Activated CD4-positive, alpha-beta T cell treated with anti-CD3 and anti-CD28 coated beads for 36 hours (primary cell): ENCODE measurements at places on chromosomes 5 and 9. TPM values are rescaled to one million over a fixed set of nuclear protein-coding genes. Genes with fewer than 3 reads are reported as not detected.
A peak's percentile ranks its signal among the peaks of the same experiment; 100 is the strongest.

Gene ITK
- total RNA-seq = 249 TPM

- H3K36me3 ChIP-seq = peaks cover 50% of the 10 kb centered on the region
- DNase-seq = no peak
- H3K4me3 ChIP-seq = no peak overlapping the region
- peaks cover 34% of the 10 kb centered on the region for H3K4me1 ChIP-seq
- no peaks in the 10 kb centered on the region for H3K27me3 ChIP-seq
- H3K27ac ChIP-seq = no peak overlapping the region
Observed at GRCh38 chr9:36576866-36577265, 4.2 kb downstream of the MELK start.

DNA sequence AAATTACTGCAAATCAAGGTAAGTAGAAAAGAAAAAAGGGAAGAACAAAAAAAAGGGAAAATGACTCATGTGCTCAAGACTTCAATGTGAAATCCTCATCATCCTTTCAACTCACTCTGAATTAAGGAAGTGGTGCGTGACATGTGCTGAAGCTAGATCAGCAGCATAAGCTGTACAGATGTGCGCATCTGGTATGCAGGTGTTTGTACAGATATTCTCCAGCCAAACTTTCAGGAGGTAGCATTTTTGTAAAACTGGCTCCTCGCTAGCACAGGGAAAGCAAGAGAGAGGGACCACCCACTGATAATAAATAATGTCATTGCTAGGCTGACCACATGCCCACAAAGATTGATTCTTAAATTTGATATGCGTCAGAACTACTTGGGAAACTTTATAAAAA lies 253.9 kb upstream of the RGMB start:
- DNase-seq = no peak
- peaks cover 2% of the 10 kb centered on the region for H3K27me3 ChIP-seq
- H3K27ac ChIP-seq = no peak overlapping the region
- no peaks in the 10 kb centered on the region for H3K4me1 ChIP-seq
- no peak overlapping the region for H3K4me3 ChIP-seq

- H3K36me3 ChIP-seq = peaks cover 32% of the 10 kb centered on the region
- no peak for DNase-seq
- H3K27ac ChIP-seq = peak overlapping the region; percentile 97
- H3K4me3 ChIP-seq = peak overlapping the region; percentile 89
Observed at GRCh38 chr9:92324431-92324830, 719 bp downstream of the NOL8 start.

DNA sequence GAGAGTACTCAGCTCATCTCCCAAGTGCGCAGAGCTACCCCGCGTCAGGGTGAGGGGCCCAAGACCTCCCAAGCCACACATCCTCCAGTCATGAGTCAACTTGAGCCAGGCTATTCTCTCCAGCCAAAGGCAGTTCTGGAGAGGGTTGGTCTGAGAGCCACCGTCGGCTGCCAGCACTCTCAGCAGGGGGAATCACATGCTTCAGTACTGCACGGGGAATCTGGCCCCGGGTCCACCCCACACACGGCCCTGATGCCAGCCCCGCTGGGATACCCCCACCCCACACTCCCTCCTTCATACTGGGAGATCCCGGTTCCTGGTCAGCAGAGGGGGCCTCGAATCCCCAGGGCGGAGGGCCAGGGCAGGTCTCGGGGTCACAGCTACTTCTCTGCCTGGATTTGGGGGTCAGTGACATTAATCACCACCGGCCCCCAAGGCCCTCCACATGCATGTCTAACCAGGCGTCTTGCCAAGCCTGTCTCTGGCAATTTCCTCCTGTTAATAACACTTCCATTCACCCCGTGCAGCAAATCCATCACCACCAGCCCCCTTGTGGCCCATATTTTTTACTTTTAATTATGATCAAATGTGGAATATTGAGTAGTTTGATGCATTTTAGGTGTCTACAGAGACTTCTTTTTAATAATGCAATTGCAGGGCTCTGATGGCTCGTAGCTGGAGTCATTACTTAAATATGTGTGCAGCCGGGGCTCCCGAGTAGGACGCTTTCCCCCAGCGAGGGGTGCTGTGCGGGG lies 102.9 kb upstream of the PPP1R26 start:
- no peak overlapping the region for H3K4me3 ChIP-seq
- no peak for DNase-seq
- H3K36me3 ChIP-seq = no peaks in the 10 kb centered on the region

Gene PALM2AKAP2
- total RNA-seq = 0.39 TPM

- no peak for DNase-seq
- H3K27ac ChIP-seq = no peak overlapping the region
Observed at GRCh38 chr5:72134226-72134899, 27.1 kb downstream of the MAP1B start.
